Fibroblast of lung (primary cell): ENCODE measurements at places on chromosomes 2 and 18. TPM values are rescaled to one million over a fixed set of nuclear protein-coding genes. Genes with fewer than 3 reads are reported as not detected.
A peak's percentile ranks its signal among the peaks of the same experiment; 100 is the strongest.

GRCh38 chr2:151403914-151404313, 5.8 kb upstream of the RIF1 start:
- no peaks in the 10 kb centered on the region for H3K36me3 ChIP-seq
- H3K27ac ChIP-seq: no peak overlapping the region
- H3K4me1 ChIP-seq: no peaks in the 10 kb centered on the region

DNA sequence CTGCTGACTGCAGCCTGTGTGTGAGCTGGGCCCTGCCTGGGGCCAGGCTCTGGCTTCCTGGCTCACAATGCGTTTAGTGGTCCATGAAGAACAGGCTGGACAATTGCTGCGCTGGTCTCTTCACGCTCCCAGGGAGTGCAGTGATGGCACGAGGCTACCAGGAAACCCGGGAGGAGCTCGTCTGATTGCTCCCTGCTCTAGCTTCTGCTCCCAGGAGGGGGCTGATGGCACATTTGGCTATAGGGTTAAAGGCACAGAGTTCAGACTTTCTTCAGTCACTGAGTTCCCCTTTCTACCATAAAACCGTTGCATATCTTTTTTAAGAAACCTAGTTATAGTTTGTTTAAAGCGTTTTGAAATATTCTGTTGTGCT, 60.1 kb downstream of the KCNF1 start:
- H3K4me1 ChIP-seq: no peaks in the 10 kb centered on the region
- DNase-seq: no peak
- no peak overlapping the region for H3K27ac ChIP-seq
- H3K36me3 ChIP-seq: no peaks in the 10 kb centered on the region

DNA sequence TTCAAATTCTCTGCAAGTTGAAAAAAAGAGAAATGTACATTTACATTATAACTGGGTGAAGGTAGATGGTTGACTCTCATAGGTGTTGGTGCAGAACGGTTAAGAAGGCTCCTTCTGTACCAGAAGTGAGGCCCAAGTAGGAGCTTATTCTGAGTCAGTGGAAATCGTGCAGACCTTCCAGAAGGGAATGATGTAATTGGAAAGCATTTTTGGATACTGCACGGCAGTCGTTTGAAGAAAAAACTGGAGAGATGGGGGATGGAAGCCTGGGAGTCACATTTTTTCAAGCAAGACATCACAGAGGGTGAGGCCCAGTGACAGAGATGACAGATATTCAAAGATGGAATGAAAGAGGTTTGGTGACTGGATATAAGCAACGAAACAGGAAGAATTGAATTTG, 39.4 kb downstream of the HRH4 start:
- H3K27ac ChIP-seq: no peak overlapping the region
- H3K4me3 ChIP-seq: no peak overlapping the region
- peaks cover 2% of the 10 kb centered on the region for H3K4me1 ChIP-seq
- no peaks in the 10 kb centered on the region for H3K36me3 ChIP-seq
- peak; percentile 57 for DNase-seq

DNA sequence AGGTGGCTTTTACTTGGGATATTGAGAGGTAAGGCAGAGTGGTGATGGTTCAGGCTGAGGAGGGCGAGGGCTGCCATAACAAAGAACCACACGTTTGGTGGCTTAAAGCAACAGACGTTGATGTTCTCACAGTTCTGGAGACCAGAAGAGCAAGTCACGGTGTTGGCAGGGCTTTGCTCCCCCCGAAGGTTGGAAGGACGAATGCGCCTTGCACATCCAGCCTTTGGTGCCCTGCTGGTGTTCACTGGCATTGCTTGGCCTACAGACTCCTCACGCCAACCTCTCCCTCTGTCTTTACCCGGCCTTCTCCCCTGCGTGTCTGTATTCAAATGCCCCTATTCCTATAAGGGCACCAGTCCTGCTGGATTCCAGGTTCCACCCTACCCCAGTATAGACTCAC, 125.4 kb downstream of the TPO start:
- DNase-seq: peak; percentile 31
- no peaks in the 10 kb centered on the region for H3K36me3 ChIP-seq
- no peak overlapping the region for H3K27ac ChIP-seq
- no peak overlapping the region for H3K4me3 ChIP-seq

DNA sequence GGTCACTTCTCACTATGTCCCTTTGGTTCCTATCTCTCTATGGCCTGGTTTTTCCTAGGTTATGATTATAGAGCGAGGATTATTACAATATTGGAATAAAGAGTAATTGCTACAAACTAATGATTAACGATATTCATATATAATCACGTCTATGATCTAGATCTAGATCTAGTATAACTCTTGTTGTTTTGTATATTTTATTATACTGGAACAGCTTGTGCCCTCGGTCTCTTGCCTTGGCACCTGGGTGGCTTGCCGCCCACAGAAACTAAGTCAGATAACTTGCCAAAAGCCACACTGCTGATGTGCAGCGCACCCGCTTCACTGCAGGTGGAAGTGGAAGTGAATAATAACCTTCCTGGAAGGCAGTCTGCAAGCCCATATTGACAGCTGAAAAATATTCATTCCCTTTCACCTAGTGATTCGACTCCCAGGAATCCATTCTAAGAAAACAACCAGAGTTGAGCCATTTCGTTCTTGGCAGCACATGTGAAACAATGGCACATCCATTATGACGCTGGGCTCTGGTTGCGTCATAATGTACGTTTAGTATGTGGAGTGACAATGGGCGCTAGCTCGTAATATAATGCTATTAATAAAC, 725 bp upstream of the ANKRD53 start:
- peak overlapping the region; percentile 96 for H3K27ac ChIP-seq
- H3K4me3 ChIP-seq: peak overlapping the region; percentile 62
- peak; percentile 96 for DNase-seq
- peaks cover 6% of the 10 kb centered on the region for H3K4me1 ChIP-seq

- H3K4me1 ChIP-seq: peaks cover 2% of the 10 kb centered on the region
- H3K36me3 ChIP-seq: peaks cover 24% of the 10 kb centered on the region
- H3K27me3 ChIP-seq: no peaks in the 10 kb centered on the region
- no peak overlapping the region for H3K27ac ChIP-seq
Observed at GRCh38 chr2:27042985-27043634, 8.4 kb upstream of the AGBL5 start.

GRCh38 chr18:79382681-79383387, 12.9 kb upstream of the NFATC1 start:
- peaks cover 2% of the 10 kb centered on the region for H3K36me3 ChIP-seq
- no peak overlapping the region for H3K4me3 ChIP-seq

DNA sequence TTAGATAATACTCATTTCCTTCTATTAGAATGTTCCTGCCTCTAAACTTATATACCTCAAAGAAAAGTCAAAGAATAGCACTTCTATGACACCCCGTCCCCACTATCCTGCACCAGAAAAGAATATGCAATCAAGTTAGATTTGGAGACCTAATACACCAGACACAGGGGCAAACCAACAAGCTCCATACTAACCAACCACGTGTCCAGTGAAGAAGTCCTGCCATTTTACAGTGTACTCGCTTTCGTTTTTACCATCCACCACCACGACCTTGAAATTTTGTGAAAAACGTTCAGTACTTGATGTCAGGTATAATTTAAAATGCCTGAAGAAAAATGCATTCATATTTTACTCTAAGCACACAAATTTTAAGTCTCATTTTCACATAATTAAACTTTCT, 19.1 kb downstream of the ADAM17 start:
- no peaks in the 10 kb centered on the region for H3K4me1 ChIP-seq
- no peak overlapping the region for H3K4me3 ChIP-seq
- no peak for DNase-seq
- no peak overlapping the region for H3K27ac ChIP-seq

- no peaks in the 10 kb centered on the region for H3K27me3 ChIP-seq
- H3K4me1 ChIP-seq: no peaks in the 10 kb centered on the region
- H3K36me3 ChIP-seq: no peaks in the 10 kb centered on the region
- no peak overlapping the region for H3K4me3 ChIP-seq
- no peak for DNase-seq
Observed at GRCh38 chr2:150427298-150427697, 60.2 kb downstream of the RND3 start.

DNA sequence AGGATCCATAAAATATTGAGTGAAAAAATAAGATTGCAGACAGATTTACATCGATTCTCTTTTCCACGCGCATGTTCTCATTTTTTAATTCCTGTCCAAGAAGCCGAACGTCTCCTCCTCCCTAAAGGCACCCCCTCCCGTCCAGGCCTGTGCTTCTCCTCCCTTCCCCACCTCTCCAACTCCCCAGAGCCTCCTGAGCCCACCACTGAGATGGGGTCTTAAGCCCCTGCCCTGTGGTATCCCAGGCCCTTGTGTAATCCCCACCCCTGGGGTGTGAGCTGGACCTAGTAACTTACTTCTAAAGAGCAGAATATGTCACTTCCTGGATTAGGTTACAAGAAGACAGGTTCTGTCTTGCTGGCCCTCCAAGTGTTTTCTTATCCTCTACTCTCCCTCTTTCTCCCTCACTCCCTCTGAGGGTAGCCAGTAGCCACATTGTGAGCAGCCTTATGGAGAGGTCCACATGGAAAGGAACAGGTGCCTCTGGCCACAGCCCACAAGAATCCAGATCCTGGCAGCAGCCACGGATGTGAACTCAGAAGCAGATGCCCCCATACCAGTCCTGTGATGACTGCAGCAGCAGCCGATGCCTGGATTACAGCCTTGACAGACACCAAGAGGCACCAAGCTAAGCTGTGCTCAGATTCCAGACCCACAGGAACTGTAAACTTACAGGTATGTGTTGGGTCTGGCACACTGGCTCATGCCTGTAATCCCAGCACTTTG, 39.6 kb upstream of the OTOS start:
- DNase-seq: no peak
- H3K4me1 ChIP-seq: no peaks in the 10 kb centered on the region
- H3K27ac ChIP-seq: no peak overlapping the region
- H3K36me3 ChIP-seq: no peaks in the 10 kb centered on the region
- peaks cover 19% of the 10 kb centered on the region for H3K27me3 ChIP-seq

- H3K27ac ChIP-seq: no peak overlapping the region
- no peaks in the 10 kb centered on the region for H3K4me1 ChIP-seq
- no peak for DNase-seq
Observed at GRCh38 chr18:80253871-80254492, 6.7 kb upstream of the PARD6G start.

GRCh38 chr2:226772389-226773179, 27.0 kb downstream of the IRS1 start:
- peaks cover 11% of the 10 kb centered on the region for H3K4me1 ChIP-seq
- H3K27me3 ChIP-seq: no peaks in the 10 kb centered on the region
- DNase-seq: peak; percentile 72
- H3K27ac ChIP-seq: peak overlapping the region; percentile 42
- H3K4me3 ChIP-seq: no peak overlapping the region

DNA sequence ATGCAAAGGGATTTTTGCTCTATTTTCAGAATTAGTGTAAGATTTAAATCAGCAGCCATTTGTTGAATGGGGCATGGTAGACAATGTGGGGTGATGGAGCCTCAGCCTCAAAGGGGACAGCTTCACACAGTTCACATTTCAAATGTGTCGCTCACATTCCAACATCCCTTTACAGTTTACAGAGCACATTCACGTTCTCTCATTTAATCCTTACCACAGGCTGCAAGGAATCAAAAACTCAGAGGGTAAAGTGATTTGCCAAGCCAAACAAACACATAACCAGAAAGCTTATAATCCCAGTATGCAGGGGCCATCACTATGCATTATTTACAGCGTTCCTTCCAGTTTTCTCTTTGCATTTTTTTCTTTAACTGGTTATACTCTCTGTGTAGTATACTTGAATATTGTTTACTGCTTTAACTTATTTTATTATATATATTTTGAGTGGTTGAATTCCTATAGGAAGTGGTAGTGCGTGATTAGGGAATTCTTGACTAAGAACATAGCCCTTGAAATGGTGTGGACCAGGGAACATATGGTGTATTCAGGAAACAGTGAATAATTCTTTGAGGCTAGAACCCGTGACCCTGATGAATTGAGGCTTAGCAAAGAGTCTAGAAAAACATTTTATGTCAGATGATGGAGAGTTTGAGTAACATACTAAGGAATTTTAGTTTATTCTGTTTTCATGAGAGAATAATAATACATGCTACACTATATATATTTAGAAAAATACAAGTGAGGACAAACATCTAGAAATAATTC, 18.1 kb upstream of the TAF1B start:
- no peaks in the 10 kb centered on the region for H3K36me3 ChIP-seq
- no peak overlapping the region for H3K27ac ChIP-seq
- no peaks in the 10 kb centered on the region for H3K4me1 ChIP-seq

DNA sequence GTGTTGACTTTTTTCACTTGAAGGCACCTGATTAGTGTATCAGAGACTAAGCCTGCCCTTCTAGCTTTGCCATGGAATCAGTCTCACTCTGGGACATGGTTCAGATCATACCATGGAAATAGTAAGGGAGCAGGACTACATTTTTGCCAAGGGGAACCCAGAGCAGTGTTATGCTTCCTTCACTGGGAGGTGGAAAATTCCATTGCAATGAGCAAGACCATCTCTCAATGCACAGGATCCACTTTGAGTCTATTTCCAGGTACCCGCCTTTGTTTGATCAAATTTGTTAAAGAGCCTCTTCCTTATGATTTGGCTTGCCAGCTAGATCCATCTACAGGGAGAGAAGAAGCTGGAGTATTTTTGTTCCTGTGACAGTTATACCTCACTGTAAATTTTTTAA, 395.8 kb downstream of the MTX2 start:
- no peak overlapping the region for H3K4me3 ChIP-seq
- H3K27me3 ChIP-seq: no peaks in the 10 kb centered on the region
- H3K4me1 ChIP-seq: no peaks in the 10 kb centered on the region
- DNase-seq: no peak

DNA sequence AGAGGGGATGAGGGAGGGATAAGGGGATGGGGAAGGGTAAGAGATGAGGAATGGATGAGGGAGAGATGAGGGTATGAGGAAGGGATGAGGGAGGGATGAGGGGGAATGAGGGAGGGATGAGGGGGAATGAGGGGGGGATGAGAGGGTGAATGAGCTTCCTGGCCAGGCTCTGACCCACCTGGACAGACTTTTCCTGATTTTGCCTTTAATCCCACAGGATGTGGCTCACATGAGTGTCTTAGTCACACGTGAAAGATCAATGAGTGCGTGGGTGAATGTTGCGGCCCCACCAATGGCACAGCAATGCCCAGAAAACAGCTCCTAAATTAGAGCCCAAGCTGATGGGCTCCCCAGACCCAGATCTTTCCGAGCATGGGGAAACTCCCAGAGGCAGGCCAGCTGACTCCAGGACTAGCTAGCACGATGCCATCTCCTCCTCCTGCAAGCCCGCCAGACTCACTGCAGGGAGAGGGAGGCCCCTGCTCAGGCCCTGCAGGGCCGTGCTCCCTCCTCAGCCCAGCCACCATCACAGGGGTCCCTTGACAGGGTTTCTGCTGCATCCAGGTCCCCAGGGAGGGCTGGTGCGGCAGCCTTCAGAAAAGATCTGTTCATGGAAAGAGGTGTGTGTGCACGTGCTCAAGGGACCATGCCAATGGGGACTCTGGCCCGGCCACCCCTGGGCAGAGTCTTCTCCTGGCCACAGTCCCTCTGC, 41.4 kb downstream of the AQP12A start:
- H3K27me3 ChIP-seq: no peaks in the 10 kb centered on the region
- no peaks in the 10 kb centered on the region for H3K4me1 ChIP-seq

- no peak for DNase-seq
- H3K27ac ChIP-seq: no peak overlapping the region
- peaks cover 8% of the 10 kb centered on the region for H3K4me1 ChIP-seq
- H3K36me3 ChIP-seq: no peaks in the 10 kb centered on the region
- no peak overlapping the region for H3K4me3 ChIP-seq
- H3K27me3 ChIP-seq: no peaks in the 10 kb centered on the region
Observed at GRCh38 chr2:217271813-217272212, 411.9 kb upstream of the TNP1 start.

LRRTM1 gene
- total RNA-seq: not detected in 2 replicates

SERPINB11 gene
- total RNA-seq: not detected in 2 replicates

OSR1 gene
- total RNA-seq: 13.4 and 17.7 TPM in 2 replicates

SERPINB7 gene
- 1.0 and 3.0 TPM in 2 replicates for total RNA-seq

ZNF521 gene
- total RNA-seq: 23.6 and 43.6 TPM in 2 replicates

IL1B gene
- 0.26 TPM in 1 of 2 replicates, not detected in the other for total RNA-seq

UGT1A8 gene
- not detected in 2 replicates for total RNA-seq

HOXD3 gene
- total RNA-seq: not detected in 2 replicates

IL1A gene
- total RNA-seq: 0.17 and 0.26 TPM in 2 replicates

THSD7B gene
- under 0.01 TPM in 2 replicates for total RNA-seq

POTEJ gene
- not detected in 2 replicates for total RNA-seq
